Activated CD8-positive, alpha-beta memory T cell treated with anti-CD3 and anti-CD28 coated beads, Interleukin-2, amount 50 U/mL, for 48 hours (primary cell): ENCODE measurements at places on chromosomes 5 and 9.

- DNase-seq, result no peak
Measured at GRCh38 chr9:126239515-126239914, 87.1 kb upstream of the MVB12B start.

GRCh38 chr9:125749951-125750626 is 2.9 kb downstream of the PBX3 start:
- DNase-seq, result no peak

DNA sequence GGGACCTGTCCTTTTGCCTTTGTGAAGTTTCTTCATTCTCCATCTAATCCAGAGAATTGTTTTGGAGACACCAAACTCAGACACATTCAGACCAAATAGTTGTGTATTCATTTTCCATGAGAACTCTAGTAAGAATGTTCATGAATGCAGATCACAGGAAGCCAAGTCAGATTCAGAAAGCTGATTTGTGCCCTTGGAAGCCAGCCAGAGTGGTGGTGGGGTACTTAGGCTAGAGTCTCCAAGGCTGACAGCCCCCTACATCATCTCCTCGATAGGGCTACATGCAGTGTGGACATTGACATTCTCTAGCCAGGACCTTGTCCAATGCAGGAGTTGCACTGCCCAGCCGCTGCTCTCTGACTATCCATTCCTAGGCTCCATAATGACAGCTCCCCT is 137.6 kb downstream of the UGCG start:
- no peak for DNase-seq

DNA sequence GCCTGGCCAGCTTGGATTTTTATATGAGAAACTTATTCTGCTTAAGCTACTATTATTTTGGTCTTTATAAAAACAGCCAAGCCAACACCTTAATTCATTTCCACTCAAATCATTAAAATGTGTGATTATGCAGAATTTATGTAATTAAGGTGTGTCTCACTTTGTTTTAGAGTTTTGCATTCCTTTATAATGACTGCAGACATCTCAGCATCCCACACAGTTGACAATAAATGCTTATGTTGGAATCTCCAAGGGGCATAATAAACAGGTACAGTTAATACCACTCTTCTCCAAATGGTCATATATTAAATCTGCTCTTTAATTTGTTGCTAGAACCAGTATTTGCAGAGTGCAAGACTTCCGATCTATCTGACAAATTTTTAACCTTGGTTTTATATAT is 34.3 kb downstream of the ARL15 start:
- no peak for DNase-seq
